ENCODE measurements at places on chromosomes 7 and 10.

- no peak for DNase-seq
Observed at GRCh38 chr7:71868797-71869196, 543.3 kb downstream of the CALN1 start.

DNA sequence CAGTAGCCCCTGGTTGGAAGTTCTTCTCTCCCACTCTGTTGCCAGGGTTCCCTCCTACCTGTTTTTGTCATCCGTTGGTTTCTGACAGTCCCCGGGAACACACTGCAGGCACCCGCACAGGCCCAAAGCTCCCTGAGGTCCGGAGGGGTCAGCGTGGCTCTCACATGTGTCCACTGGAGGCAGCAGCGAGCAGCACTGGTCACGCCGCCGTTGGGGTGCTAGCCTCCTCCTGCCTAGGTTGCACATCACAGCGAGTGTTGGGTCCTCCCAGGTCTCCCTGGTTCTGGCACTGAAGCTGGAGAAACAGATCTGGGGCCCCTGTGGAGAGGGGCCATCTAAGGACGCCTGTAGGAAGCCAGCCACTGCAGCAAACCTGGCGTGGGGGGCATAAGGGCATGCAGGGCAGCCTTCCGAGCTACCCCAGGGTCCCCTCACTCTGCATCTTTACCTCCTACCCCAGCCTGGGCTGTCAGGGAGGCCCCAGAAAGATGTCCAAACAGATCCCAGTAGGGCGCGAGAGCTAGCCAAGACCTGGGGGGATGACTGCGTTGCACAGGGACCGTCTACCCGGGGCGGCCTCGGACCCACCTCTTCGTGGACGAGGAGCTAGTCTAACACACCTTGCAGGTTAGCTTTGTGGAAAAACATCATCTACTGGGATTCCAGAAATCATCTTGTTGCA, 28.9 kb downstream of the LRRC27 start:
- DNase-seq: peak; percentile 10

- DNase-seq: no peak
Observed at GRCh38 chr10:58050575-58050974, 217.1 kb downstream of the IPMK start.

DNA sequence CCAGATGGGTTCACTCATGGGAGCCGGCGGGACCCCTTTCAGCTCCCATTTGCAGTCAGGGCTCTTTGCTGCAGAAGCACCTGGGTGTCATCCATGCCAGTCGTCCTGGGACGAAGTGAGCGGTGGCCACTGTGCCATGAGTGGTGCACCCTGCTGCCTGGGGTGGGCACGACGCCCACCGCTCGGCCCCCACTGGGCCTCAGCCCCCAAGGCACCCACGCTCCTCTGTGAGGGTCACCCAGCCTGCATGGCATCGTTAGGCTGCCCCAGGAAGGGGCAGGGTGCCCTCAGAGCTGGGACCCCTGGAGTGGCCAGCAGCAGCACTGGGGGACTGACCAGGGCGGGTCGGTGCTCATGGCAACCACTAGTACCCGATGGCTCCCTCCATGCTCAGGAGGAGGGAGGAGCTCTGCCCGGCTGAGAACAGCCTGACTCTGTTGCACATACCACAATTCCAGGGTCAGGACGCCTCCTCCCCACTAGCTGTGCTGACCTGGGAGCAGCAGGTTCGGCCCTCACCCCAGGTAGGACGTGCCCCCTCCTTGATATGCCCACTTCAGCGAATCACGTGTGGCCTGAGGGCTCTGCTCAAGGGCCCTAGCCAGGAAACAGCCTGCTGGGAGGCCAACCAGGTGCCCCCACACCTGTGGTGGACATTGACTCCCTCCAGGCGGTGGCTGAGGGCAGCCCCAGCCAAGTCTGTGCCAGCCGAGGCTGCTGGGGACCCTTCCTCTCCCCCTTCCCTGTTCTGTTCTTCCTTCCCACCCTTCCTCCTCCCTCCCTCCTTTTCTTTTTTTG, 28.5 kb upstream of the CFAP46 start:
- DNase-seq: no peak

DNA sequence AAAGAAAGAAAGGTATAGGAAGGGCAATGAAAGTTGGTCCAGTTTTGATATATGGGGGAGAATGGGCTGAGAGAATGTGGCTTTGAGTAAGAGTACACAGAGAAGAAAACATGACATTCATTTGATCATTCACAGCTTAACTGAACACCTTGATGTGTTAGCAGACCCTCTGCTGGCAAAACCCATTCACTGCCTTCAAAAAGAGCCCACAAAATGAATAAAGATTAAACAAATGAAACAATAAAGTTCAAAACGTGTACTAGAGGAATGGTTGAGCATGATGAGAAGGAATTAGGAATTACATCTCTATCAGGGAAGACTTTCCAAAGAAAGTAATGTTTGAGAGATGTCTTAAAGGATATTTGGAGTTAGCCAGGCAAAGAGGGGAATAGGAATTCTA, 2.1 kb downstream of the WEE2 start:
- no peak for DNase-seq

GRCh38 chr7:129122751-129123509, 21.6 kb upstream of the TSPAN33 start:
- peak; percentile 38 for DNase-seq

- DNase-seq: peak; percentile 86
Observed at GRCh38 chr7:91940572-91941341, at the start of gene AKAP9. Gene AKAP9 (plus strand): TSS chr7:91940862. CDS start chr7:91941100, 238 bp downstream.

DNA sequence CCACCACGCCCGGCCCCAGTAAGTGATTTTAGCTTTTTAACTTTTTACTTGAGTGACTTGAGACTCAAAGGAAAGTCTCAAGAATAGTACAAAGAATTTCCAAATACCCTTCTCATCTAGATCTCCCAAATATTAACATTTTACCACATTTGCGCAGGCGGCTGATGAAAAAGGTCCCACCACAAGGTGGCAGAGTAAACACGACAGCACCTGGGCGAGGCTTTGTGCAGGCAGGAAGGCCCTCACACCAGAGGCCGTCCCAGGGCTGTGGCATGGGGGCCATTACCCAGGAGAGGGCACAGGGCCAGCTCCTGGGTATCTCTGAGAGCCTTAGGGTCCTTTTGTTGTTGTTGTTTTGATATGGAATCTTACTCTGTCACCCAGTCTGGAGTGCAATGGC, 50.0 kb upstream of the WIPI2 start:
- DNase-seq: no peak

DNA sequence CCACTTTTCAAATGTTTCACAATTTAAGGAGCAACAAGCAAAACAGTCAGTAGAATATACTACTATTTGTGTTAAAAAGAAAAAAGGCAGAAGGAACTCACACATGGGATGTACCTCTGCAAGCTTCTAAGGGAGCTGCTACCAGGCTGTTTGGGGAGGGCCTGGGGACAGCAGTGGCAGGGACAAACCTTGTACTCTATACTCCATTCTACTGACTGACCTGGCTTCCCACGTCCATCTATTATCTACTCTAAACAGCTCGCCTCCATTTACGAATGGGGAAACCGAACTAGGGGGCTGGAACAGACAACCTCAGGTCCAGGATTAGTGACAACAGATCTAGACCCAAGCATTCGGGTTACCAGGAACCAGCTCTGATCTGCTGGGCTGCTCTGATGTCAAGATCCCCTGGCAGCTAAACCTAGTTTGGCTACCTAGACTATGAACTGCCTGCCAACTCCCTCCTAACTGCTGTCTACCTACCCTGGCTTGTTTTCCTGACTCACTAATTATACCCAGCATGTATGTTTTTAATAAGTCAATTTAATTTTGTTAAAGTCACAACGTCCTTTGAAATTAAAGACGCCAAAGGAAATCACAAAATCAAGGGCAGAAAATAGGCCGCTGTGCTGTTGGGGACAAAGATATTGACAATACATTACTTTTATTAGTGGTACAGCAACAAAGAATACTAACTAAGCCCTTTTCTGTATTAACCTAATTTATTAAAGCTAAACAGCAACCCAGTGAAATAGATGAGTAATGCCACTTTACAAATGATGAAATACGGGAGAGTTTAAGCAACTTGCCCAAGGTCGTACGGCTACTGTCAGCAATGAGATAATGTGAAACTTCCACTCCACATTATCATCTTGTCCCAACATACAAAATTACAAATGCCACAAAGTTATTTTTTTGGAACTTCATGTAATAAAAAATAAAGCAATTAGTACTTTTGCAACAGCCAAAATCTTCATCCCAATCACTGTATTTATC, 5.3 kb downstream of the PSAP start:
- DNase-seq: no peak

GRCh38 chr10:11181978-11182377, 164.3 kb downstream of the CELF2 start:
- DNase-seq: no peak

GRCh38 chr7:105685161-105685560, 103.9 kb upstream of the EFCAB10 start:
- no peak for DNase-seq

DNA sequence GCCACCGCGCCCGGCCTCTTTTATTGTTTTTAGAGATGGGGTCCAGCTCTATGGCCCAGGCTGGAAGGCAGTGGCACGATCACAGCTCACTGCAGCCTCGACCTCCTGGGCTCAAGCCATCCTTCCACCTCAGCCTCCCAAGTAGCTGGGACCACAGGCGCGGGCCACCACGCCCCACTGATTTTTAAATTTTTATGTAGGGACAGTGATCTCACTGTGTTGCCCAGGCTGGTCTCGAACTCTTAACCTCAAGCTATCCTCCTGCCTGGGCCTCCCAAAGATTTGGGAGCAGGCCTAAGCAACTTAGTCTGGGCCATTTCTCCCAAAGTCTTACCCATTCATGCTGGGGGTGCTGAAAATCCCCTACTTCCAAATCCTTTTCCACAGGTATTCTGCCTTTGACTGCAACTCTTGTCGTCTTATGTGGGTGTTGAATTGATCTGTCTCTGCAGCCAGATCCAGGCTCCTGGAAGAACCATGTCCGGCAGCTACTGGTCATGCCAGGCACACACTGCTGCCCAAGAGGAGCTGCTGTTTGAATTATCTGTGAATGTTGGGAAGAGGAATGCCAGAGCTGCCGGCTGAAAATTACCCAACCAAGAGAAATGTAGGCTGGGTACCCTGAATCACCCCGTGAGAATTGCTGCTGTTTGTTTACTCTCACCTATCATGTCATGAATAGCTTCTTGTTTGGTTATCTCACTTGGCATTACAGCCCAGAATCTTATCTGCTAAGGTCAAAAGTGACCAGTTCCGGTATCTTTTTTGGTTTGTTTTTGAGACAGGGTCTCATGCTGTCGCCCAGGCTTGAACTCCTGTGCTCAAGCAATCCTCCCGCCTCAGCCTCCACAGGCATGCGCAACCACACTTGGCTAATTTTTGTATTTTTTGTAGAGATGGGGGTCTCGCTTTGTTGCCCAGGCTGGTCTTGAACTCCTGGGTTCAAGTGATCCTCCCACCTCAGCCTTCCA, 1.1 kb downstream of the ZDHHC4 start:
- no peak for DNase-seq

- DNase-seq: no peak
Observed at GRCh38 chr10:45470098-45471012, 96.3 kb downstream of the ALOX5 start.
